ENCODE measurements at places on chromosomes 1 and 21.

GRCh38 chr1:11964656-11965055 lies 15.6 kb upstream of the MFN2 start:
- no peaks in the 10 kb centered on the region for H3K4me1 ChIP-seq
- H3K27me3 ChIP-seq, result no peaks in the 10 kb centered on the region
- H3K36me3 ChIP-seq, result no peaks in the 10 kb centered on the region
- no peak overlapping the region for H3K27ac ChIP-seq
- no peak overlapping the region for H3K4me3 ChIP-seq

- no peaks in the 10 kb centered on the region for H3K27me3 ChIP-seq
- H3K27ac ChIP-seq, result no peak overlapping the region
- no peaks in the 10 kb centered on the region for H3K4me1 ChIP-seq
- H3K36me3 ChIP-seq, result no peaks in the 10 kb centered on the region
These were observed 111.0 kb downstream of the GABPA start for GRCh38 chr21:25845729-25846256.

- H3K4me3 ChIP-seq, result no peak overlapping the region
- H3K27me3 ChIP-seq, result no peaks in the 10 kb centered on the region
- no peaks in the 10 kb centered on the region for H3K36me3 ChIP-seq
- no peak overlapping the region for H3K27ac ChIP-seq
- no peak for DNase-seq
These were observed 49.5 kb upstream of the S1PR1 start for GRCh38 chr1:101187297-101187696.

- no peaks in the 10 kb centered on the region for H3K27me3 ChIP-seq
- H3K4me1 ChIP-seq, result no peaks in the 10 kb centered on the region
- no peak for DNase-seq
- H3K27ac ChIP-seq, result no peak overlapping the region
These were observed 43.9 kb downstream of the SWT1 start for GRCh38 chr1:185200889-185201288.

- no peak overlapping the region for H3K27ac ChIP-seq
- H3K4me1 ChIP-seq, result peaks cover 32% of the 10 kb centered on the region
- no peak for DNase-seq
- H3K27me3 ChIP-seq, result no peaks in the 10 kb centered on the region
- H3K4me3 ChIP-seq, result no peak overlapping the region
These were observed 3.9 kb upstream of the IFNLR1 start for GRCh38 chr1:24190983-24191461.

DNA sequence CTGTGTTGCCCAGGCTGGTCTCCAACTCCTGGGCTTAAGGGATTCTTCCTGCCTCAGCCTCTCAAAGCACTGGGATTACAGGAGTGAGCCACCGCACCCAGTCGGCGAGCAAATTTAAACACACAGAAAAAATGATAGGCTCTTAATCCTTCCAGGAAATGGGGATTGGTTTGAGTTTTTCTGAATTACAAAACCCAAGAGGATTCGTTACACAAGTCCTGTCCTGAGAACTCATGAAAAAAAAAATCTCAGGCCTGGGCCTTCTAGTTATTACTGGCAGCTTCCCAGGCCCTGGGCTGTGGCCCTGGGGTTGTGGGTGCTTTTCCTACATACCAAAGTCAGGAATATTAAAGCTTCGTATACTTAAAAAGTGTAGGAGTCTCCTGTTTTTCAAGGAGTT lies 6.3 kb upstream of the IFNGR2 start:
- no peaks in the 10 kb centered on the region for H3K36me3 ChIP-seq
- H3K27ac ChIP-seq, result no peak overlapping the region
- DNase-seq, result no peak
- H3K4me1 ChIP-seq, result no peaks in the 10 kb centered on the region
- H3K27me3 ChIP-seq, result no peaks in the 10 kb centered on the region
- no peak overlapping the region for H3K4me3 ChIP-seq

DNA sequence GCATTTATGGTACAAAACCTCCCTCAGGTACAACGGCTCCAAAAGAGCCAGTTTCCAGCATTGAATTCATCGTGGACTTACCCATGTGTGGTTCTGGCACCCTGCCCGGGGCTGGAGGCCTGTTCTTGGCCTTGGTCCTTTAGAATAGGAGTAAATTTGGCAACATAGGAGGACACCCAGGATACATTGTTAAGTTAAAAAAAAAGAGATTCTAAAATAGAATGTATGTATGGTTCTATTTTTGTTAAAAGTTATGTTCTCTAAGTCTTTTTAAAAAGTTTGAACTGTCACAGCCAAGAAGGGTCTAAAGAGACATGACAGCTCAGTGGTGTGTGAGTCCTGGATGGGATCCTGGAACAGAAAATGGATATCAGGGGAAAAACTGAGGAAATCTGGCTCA lies 25.9 kb downstream of the EPHX1 start:
- H3K4me3 ChIP-seq, result no peak overlapping the region
- no peaks in the 10 kb centered on the region for H3K27me3 ChIP-seq
- H3K27ac ChIP-seq, result no peak overlapping the region
- H3K36me3 ChIP-seq, result no peaks in the 10 kb centered on the region
- no peak for DNase-seq

DNA sequence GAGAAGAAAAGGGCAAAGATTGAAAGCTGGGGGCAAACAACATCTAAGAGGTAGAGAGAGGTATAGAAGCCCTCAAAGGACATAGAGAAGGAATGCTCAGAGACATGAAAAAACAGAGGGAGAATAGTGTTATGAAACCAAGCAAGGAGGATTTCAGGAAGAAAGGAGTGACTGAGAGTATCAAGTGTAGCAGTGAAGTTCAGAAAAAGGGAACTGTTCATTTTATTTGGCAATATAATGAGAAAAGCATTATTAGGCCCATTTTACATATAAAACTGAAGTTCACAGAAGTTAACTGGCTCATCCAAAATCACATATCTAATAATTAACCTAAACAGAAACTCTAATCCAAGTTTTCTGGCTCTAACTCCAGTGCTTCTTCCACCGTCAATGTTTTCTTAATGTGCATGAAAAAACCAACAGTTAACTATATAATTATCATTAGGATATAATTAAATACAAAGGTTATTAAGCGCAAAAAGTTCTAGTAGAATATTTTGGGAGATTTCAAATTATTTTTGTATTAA lies 17.7 kb downstream of the NEXN start:
- H3K27me3 ChIP-seq, result no peaks in the 10 kb centered on the region
- H3K4me3 ChIP-seq, result no peak overlapping the region
- H3K27ac ChIP-seq, result no peak overlapping the region
- H3K36me3 ChIP-seq, result no peaks in the 10 kb centered on the region
- H3K4me1 ChIP-seq, result no peaks in the 10 kb centered on the region
